ENCODE measurements at places on chromosomes 6 and 20.

- DNase-seq: no peak
Measured at GRCh38 chr20:49140411-49140810, 47.7 kb downstream of the STAU1 start.

DNA sequence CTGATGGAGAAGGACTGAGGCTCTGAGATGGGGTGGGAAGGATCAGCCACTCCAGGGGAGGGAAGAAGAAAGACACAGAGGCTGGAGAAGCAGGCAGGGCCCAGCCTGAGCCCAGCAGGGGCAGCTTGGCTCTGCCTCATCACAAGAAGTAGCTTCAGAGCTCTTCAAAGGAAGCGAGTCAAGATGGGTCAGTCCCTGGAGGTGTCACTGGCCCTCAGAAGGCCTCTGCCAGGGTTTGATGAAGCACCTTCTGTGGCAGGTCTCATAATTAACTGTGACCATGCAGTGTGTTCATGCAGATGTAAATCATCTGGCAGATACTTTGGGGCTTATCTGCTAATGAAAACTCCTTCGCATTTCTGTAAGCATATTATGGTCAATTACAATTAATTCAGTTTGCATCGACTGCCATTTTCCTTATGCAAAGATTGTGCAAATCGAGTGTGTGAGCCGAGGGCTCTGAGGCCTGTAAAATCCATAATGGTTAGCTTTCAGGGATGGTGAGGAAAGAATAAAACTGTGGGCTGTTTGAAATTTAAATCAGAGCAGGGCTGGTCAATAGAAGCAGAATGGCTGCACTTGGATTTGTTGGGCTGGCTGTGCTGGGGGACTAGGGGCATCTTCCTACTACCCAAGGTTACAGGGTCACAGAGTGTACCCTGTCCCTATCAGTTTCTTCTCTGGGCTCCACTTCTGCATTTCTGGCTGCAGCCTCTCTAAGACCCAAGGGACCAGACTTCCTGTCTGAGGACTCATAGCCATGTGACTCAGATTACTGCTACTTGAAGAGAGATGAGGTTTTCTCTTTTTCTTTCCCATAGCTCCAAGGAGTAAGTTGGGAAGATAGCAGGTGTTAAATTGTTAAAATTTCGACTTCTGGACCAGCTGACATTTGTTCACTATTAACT is 376.6 kb downstream of the DHX35 start:
- no peak for DNase-seq

DNA sequence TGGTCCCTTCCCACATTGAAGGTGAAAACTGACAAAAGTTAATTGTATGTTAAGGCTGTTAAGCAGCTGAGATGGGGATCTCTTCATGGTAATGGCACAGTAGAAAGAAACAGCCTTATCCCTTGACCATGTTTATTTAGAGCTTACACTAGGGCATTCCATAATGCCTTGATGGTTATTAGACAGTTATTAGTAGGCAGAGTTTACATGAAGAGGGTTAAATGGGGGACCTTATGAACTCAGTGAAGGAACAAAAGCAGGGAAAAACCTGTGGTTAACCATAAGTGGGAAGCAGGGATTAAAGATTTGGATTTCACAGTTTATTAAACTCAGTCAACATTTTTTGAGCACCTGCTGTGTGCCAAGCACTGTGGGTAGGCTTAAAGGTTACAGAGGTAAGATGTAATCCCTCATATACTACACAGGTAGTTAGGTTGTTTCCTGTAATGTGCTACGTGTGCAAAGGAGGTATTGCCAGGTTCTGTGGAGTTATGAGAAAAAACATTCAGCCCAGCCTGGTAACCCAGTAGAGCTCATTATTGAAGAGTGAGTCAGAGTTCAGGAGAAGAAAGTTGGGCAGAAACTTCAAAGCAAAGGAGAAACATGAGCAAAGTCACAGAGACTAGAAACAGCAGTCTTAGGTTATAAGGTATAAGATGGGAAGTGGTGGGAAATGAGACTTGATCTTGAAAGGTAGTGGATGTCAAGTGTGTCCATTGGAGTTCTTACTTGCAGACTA is 32.3 kb upstream of the GNRH2 start:
- no peak for DNase-seq

GRCh38 chr20:62984666-62985443 is 21.9 kb downstream of the BHLHE23 start:
- no peak for DNase-seq

- no peak for DNase-seq
Measured at GRCh38 chr6:2949536-2950083, 21.8 kb downstream of the SERPINB6 start.

DNA sequence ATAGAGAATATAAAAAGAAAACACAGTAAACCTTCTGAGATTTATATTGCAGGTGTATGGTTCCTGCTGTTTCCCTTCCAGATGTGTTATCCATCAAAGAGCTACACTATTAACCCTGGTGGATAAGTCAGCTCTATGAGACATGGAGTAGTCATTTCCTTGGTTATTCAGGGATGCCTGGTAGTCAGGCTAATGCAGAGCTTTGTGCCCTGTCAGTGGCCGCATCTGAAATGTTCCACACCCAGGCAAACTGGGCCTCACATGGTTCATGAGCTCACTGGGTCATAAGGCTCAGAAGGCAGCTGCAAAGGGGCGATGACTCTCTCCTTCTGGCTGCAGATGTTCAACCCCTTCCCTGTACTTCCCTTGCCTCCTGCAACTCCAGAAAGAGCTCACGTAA is 473.6 kb downstream of the EPHA7 start:
- no peak for DNase-seq

DNA sequence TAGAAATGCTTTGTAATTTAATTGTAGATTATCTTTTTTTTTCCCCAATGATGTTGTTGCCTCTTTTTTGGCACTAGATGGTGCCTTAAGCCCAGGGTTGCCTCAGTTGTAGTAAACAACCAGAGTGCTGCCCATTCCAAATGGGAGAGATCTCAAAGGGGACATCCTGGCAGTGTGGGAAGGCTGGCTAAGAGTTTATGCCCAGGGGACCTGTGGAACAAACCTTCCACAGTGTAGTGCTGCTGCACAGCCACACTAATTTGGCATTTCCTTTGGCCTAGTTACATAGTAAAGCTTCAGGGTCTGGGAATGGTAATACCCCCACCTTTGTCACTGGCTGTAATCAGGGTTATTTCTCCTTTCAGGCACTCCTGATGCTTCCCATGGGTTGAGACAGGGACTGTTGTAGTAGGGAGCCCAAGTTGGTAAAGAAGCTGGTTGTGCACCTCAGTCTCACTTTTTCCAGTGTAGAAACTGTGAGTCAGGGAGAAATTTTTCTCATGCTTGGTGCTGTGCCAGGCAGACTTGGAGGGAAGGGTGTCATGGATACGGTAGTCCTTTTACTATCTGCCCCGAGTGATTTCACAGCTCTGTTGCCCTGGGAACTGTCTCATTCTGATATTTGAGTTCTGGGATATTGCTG is 177.8 kb upstream of the ECI2 start:
- DNase-seq: no peak

DNA sequence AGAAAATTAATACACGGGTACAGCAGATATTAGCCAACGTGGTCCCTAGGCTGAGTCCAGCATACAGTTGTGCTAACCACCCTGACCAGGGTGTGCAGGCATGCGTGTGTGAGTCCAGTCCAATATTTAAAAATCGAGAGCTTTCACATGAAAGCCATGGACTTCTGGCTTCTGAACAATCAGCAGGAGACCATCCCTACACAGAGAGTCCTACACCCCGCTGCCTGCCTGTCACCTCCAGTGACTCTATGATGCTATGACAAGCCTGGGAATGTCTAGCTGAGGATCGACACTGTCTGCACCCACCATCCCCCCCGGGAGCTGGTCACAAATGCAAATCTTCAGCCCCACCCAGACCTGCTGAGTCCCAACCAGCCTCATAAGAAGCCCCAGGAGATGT is 7.9 kb downstream of the ACSS1 start:
- no peak for DNase-seq

DNA sequence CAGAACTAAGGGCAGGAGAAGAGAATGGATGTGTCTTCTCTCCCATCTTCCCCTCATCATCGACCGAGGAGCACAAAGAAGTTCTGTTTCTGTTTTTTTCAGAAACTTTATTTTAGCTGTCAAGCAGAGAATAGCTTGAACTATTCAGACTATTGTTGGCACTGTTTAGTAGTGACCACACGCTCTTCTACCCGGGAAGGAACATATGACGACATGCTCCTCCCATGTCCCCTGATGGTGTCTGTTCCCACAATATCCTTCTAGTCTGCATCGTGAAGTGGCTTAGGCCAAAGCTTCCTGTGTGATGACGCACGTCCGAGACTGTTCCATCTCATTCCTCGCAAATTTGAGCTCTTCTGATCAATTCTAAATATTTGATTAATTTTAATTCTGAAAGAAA is 27.2 kb upstream of the KIF25 start:
- DNase-seq: no peak

- DNase-seq: no peak
Measured at GRCh38 chr6:158047563-158048323, 66.1 kb downstream of the SYNJ2 start.

GRCh38 chr20:34579979-34580940 is 21.7 kb downstream of the MAP1LC3A start:
- DNase-seq: no peak

GRCh38 chr6:134093007-134093573 is 40.7 kb upstream of the SLC2A12 start:
- no peak for DNase-seq

DNA sequence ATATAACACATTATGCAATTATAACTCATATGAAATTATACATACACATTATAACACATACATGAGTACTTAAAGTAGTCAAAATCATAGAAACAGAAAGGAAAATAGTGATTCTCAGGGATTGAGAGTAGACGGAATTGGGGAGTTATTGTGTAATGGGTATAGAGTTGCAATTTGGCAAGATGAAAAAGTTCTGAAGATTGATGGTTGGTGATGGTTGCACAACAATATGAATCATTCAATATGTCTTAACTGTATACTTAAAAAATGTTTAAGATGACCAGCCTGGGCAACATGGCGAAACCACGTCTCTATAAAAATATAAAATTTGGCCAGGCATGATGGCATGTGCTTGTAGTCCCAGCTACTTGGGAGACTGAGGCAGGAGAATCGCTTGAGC is 372.7 kb downstream of the CDKAL1 start:
- DNase-seq: no peak

DNA sequence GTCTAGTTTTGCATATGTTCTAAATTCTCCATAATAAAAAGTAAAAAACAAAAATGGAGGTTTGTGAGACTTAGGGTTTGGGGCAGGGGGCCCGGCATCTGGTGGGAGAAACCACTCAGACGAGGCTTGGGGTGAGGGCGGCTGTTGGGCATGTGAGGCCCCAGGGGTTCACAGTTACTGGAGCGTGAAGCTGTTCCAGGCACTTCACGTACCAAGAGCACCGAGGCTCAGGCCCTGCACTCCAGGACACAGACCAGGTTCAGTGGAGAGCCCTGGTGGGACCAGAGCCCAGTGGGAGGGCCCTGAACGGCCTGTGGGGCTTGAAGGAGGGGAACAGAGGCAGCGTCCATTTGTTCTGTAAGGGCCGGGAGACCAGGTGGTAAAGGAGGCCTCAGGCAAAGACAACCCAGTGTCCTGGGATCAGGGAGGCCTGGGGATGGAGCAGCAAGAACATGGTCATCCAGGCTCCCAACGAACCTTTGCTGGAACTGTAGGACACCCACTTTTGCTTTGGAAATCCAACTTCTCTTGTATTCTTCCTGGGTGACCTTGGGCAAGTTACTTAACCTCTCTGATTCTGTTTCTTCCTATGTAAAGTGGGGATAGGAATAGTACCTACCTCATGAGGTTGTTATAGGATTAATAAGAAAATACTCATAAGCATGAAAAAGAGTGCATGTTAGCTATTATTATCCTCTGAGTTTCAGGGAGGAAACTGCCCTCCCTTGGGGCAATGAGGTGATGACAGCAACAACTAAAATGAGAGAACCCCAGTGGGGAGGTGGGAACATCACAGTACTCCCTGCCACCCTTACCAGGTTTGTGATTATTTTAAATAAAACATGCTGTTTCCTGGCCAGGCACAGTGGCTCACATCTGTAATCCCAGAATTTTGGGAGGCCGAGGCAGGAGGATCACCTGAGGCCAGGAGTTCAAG is 1.1 kb upstream of the FGD2 start:
- no peak for DNase-seq

- no peak for DNase-seq
Measured at GRCh38 chr6:134368670-134369069, 50.8 kb upstream of the SGK1 start.

DNA sequence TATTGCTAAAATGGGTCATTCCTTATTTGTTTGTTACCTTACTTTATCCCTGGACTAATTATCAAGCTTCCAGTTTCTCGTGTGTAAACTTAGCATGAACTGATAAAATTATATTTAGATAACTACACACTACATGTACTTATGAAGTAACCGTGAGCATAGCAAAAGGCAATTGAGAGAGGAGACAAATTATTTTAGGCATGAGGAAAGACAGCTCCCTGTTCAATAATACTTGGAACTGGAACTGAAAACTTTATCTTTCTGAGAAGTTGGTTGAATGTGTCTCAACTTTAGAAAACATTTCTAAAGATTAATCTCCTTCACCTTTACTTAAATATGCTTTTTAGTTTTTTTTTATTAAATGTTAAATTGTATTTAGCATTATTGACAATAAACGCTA is 11.4 kb downstream of the CRISP3 start:
- no peak for DNase-seq

GRCh38 chr6:80021131-80021530 is 16.7 kb downstream of the TTK start:
- no peak for DNase-seq

GRCh38 chr20:11496380-11496779 is 421.3 kb upstream of the BTBD3 start:
- DNase-seq: no peak

DNA sequence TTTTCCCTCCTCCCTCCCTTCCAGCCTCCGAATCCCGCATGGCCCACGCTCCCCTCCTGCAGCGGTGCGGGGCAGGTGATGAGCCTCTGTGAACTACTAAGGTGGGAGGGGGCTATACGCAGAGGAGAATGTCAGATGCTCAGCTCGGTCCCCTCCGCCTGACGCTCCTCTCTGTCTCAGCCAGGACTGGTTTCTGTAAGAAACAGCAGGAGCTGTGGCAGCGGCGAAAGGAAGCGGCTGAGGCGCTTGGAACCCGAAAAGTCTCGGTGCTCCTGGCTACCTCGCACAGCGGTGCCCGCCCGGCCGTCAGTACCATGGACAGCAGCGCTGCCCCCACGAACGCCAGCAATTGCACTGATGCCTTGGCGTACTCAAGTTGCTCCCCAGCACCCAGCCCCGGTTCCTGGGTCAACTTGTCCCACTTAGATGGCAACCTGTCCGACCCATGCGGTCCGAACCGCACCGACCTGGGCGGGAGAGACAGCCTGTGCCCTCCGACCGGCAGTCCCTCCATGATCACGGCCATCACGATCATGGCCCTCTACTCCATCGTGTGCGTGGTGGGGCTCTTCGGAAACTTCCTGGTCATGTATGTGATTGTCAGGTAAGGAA is at the start of gene OPRM1:
TSS of gene OPRM1 (plus strand) at position 10 of the 612 bp plus-strand sequence. CDS start at position 315, 305 bp downstream.
- DNase-seq: no peak

GRCh38 chr6:31621991-31622390 is 1.5 kb downstream of the PRRC2A start:
- no peak for DNase-seq

GRCh38 chr6:108083349-108083748 is 8.8 kb upstream of the OSTM1 start:
- DNase-seq: no peak

Measured in natural killer cell (primary cell).